ENCODE measurements at places on chromosomes 12 and 14. TPM values are rescaled to one million over a fixed set of nuclear protein-coding genes. Genes with fewer than 3 reads are reported as not detected.

- peak; percentile 91 for DNase-seq
These were observed 35.2 kb downstream of the SLC8B1 start for GRCh38 chr12:113299619-113300237.

GRCh38 chr12:116434155-116435011 is 124.8 kb upstream of the MAP1LC3B2 start:
- DNase-seq: peak; percentile 96

RAB3IP gene
- 73.6 TPM for total RNA-seq

SDR9C7 gene
- total RNA-seq: not detected

GPRC5A gene
- 60.6 TPM for total RNA-seq

- DNase-seq: peak; percentile 46
These were observed 52.9 kb downstream of the PEBP1 start for GRCh38 chr12:118188690-118189371.

All from kidney (tissue), 22 donors.